ENCODE measurements at places on chromosomes 5 and 9.

DNA sequence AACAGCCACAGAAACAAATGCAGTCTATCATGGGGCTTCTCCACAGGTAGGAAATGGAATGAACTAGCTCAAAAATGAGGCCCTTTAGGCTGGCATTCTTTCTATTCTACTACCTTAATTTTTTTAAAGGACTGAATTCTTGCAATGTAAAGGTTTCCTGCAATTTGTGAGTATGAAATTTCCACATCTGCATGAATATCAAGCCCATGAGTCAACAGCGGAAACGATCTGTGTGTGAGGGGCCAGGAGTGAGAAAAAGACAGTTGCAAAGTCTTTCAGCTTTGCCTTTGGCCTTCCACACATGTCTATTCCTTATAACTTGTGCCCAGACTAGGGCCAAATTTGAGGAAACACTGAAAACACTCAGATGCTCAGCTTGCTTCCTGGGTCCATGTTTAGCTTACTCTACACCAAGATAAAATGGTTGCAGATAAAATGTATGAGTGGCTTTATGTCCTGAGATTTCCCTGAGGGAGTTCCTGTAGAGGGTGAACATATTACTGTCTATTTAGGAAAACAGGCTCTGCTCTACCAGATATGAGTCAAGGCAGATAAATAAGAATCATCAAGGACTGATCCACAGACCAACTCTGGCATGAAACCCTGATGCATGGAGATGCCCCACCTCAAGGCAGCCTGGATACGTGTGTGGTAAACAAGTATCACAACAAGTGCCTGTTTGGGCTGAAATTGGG is 46.5 kb downstream of the RETREG1 start:
- DNase-seq: no peak

GRCh38 chr5:867300-867870 is 16.6 kb upstream of the ZDHHC11 start:
- no peak for DNase-seq

DNA sequence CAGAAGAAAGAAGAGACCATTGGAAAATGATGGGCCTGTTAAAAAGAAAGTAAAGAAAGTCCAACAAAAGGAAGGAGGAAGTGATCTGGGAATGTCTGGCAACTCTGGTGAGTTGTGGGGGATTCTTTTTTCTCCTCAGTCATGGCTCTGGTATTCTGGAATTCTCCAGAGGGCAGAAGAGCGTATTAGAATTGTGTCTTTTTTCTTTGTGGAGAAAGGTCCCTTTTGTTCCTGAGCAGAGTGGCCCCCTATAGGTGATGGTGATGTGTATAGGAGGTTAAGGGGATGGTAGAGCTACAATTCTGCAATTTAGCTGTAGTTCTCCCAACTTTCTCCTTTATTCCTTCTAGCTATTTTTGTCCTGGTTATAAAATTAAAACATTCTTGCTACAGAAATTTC is 1.6 kb upstream of the DHFR start:
- peak; percentile 26 for DNase-seq

GRCh38 chr5:79771387-79771786 is 81.8 kb downstream of the CMYA5 start:
- no peak for DNase-seq

- no peak for DNase-seq
Measured at GRCh38 chr9:87663556-87663955, 62.4 kb upstream of the CTSL start.

DNA sequence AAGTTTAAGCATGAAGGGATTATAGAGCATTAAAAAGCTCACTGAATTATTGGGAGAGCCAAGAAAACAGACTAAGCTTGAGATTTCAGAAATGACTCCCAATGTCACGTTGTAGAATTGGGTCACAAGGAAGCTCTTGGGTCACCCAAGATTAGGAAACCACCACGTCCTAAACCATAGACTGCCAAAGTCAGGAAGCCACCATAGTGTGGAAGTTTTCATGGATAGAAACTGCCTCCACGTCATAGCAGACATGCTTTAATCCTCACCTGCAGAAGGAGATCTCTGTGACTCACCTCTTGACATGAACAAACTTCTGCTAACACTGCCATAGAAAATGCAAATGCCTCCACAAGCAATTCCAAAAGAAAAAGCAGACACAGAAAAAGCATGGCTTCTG is 106.3 kb downstream of the SLC1A3 start:
- DNase-seq: no peak

GRCh38 chr5:143874312-143874711 is 62.4 kb downstream of the HMHB1 start:
- DNase-seq: no peak

- DNase-seq: no peak
Measured at GRCh38 chr5:166382031-166382430, 1909.4 kb upstream of the WWC1 start.

DNA sequence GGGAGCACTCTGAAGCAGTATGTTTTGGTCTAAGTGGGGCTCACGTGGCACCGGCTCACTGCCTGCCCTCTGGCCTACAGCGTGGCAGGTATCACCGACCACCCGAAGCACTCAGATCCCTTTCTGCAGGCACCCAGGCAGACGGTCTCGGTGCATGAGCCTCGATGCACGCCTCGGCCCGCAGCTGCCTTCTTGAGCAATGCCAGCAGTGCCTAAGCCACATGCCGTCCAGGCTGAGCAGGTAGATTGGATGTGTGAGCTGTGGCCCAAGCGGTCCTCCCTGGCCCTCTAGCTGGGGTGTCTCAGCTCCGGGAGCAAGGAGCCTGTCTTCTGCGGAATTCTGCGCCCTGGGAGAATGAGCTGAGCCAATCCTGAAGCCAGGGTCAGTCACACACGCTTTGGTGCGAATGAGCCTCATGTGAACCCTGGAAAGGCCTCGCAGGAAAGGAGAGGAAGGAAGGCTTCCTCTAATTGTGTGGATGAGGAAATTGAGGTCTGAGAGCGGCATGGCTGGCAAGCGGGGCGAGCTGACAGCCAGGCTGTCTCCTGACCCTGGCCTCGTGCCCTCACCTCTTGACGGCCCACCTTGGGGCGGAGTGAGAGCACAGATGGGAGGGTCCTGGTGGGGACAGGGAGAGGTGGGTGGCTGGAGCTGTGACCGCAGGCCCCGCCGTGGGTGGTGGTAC is 14.4 kb downstream of the RXRA start:
- DNase-seq: no peak

GRCh38 chr9:9605681-9606080 is 1007.1 kb downstream of the PTPRD start:
- DNase-seq: no peak

DNA sequence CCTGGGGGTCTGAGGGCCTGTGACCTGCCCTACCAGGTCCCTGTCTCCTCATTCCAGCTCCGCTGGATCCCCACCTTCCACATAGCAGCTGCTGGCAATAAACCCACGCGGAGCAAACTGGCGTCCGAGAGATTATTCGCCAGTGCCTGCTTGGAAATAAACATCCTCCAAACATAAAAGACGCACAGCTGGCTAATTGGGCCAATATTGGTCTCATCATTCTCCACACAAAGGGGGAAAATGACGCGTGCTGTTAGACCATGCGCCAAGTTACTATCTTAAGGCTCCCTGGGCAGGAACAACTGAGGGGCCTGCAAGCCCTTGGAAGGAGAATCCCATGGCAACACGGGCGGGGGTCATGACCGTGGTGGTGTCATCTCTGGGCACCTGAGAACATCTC is 73.3 kb upstream of the SARDH start:
- no peak for DNase-seq

DNA sequence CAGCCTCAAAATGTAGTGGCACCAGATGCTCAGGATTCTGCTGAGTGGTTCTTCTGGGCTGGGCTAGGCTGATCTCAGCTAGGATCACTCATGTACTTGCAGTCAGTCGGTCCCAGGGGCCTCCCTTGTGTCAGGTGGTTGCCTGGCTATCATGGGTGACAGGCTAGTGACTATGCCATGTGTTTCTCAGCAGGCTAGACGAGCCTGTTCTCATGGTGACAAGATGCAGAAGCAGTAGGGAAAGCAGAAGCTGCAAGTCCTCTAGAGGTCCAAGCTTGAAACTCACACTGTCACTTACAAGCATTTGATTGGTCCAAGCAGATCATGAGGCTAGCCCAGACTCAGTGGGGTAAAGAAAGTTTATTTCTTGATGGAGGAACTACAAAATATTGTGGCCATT is 15.2 kb upstream of the KCNMB1 start:
- no peak for DNase-seq

GRCh38 chr9:37953206-37953774 is 49.4 kb upstream of the SLC25A51 start:
- DNase-seq: no peak

GRCh38 chr5:158751961-158752655 is 347.6 kb downstream of the EBF1 start:
- no peak for DNase-seq

DNA sequence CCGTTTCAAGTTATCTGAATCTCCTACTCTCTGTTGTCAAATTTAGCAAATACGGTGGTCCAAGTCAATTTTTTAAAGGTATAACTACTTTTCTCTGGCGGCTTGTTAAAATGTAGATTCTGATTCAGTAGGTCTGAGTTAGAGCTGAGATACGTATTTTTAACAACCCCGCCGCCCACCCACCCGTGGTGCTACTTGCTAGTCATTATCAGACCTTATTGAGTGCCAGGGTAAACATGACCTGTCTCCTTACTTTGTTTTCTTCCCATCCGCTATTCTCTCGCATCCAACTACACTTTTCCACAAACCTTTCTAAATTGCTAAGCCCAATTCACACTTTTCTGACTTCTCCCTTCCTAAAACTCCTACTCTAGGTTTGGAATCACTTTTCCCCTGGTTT is 694 bp upstream of the PLAA start:
- no peak for DNase-seq

DNA sequence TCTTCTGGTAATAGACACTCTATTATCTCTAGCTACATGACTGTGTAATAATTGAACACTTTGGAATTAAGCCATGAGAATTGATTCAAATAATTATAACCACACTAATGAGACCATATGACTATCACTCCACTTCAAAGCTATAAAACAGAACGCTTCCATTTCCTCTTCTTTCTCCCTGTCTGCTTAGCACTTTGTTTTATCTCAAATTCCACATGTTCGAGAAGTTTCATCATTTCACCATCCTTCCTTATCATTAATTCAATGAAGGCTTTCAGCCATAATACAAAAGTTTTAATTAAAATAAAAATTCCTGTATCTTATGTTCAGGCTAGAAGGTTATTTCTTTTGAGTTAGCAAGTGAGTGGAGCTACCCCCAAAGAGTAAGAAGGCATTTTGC is 7.4 kb upstream of the DCTN4 start:
- DNase-seq: no peak

DNA sequence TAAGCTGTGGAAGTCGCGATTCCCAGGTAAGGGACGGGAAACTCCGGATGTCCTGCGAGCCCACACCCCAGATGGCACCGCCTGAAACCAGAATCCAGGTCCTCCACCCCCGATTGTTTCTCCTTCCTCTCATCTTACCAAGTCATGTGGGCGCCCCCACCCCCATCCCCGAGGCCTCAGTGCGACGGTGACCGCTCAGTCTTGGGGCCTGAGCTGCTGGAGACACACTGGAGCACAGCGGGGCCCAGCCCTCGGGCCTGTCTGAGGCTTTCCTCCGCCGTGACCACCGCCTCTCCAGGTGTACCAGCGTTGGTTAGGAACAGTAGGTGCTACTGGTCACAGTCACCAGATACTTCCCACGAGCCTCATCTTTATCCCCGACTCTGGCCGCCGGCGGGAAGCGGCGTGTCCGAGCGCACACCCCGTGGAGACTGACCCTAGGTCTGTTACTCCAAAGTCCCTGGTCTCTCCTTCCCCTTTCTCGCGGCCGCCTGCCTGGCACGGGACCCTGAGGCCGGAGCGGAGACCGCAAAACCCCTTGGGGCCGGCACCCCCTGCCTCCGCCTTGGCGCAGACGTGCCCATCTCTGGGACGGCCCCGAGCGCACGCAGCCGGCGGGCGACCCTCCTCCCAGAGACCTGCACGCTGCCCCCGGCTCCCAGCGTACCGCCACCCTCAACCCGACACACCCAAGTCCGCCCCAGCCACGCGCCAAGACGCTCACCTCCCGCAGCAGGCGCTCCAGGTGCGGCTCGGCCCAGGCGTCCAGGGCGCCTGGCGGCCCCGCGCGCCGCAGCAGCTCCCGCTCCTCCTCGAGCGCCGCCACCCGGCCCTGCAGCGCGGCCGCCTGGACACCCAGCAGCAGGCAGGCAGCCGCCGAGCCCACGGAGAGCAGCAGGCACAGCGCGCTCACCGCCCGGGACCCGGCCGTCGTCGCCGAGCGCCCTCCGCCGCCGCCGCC is 733 bp downstream of the COL23A1 start:
- DNase-seq: no peak

DNA sequence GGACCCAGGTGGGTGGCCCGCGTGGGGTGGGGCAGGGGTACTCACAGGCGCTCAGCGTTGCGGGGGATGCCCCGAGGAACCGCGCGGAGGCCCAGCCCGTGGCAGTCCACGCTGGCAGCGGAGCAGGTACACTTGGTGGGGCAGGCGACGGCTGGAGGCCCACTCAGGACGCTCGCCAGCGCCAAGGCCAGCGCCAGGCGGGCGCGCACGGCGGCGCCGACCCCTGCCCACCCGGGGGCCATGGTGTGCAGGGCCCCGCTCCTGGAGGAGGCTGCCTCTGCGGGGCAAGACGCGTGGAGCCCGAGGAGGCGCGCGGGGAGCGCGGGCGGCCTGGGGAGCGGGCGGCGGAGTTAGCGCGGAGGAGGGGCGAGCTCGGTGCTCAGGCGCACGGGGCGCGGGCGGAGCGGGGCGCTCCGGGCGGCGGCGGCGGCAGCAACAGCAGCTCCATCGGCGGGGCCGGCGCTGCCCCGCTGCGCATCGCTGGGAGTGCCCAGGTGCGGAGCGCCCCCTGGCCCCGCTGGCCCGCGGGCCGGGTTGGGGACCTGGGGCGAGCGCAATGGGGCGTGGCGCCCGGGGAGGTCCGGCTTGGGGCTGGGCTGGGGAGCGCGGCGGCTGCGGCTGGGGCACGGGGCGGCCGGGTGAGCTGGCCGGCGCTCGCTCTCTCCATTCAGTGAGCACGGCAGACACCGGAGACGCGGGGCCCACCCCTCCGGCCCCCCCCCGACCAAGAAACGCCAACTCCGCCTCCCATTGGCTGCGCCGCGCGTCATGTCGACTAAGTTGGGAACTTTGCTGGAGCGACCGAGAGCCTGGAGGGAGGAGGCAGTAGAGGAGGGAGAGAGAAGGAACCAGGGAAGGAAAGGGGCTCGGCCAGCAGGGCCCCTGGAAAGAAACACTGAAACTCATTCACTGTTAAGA is at the start of gene SLIT3:
TSS of gene SLIT3 (minus strand) at position 672 of the 918 bp plus-strand sequence. CDS start at position 242, 430 bp downstream.
- peak; percentile 89 for DNase-seq

- DNase-seq: no peak
Measured at GRCh38 chr5:15715967-15716366, 216.0 kb downstream of the FBXL7 start.
